Psoas muscle (tissue), 8 donors: ENCODE measurements at places on chromosomes 1 and 21. TPM values are rescaled to one million over a fixed set of nuclear protein-coding genes. Genes with fewer than 3 reads are reported as not detected.
A peak's percentile ranks its signal among the peaks of the same experiment; 100 is the strongest.

GRCh38 chr21:45950740-45951515, 30.6 kb upstream of the COL6A1 start:
- peaks cover 19% of the 10 kb centered on the region for H3K27me3 ChIP-seq
- H3K36me3 ChIP-seq, result no peaks in the 10 kb centered on the region
- no peaks in the 10 kb centered on the region for H3K4me1 ChIP-seq
- peak; percentile 51 for DNase-seq
- H3K4me3 ChIP-seq, result no peak overlapping the region

DNA sequence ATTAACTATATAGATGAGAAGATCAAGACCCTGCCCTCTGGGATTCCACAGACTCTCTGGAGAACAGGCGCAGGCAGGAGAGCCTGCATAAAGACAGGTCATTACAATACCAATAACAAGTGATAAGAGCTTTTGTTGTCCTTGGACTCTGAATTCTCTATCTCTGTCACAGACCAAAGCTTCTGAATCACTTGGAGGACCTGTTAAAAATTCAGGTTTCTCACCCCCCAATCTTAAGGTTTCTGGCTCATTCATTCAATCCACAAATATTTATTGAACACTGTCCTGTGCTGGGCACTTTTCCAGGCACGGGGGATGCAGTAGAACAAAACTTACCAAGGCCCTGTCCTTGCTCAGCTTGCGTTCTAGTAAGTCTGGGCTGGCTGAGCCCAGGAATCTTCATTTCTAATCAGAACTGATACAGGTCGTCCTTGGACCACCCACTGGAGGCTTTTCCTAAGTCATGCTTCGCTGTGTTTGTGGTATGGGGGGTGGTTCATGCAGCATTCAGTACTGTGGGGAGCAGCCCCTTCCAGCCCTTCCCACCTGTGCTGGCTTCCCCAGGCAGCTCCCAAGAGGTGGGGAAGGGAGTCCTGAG, 1.4 kb downstream of the EFNA4 start:
- no peak overlapping the region for H3K27ac ChIP-seq
- no peaks in the 10 kb centered on the region for H3K36me3 ChIP-seq
- no peak overlapping the region for H3K4me3 ChIP-seq
- peaks cover 19% of the 10 kb centered on the region for H3K4me1 ChIP-seq

- DNase-seq, result no peak
- no peaks in the 10 kb centered on the region for H3K36me3 ChIP-seq
- no peak overlapping the region for H3K27ac ChIP-seq
- H3K4me3 ChIP-seq, result no peak overlapping the region
- no peaks in the 10 kb centered on the region for H3K4me1 ChIP-seq
Observed at GRCh38 chr1:174116042-174116441, 43.3 kb upstream of the RABGAP1L start.

GRCh38 chr1:85444381-85444780, 20.6 kb downstream of the DDAH1 start:
- H3K4me1 ChIP-seq, result peaks cover 12% of the 10 kb centered on the region
- no peaks in the 10 kb centered on the region for H3K27me3 ChIP-seq
- DNase-seq, result no peak
- H3K36me3 ChIP-seq, result no peaks in the 10 kb centered on the region

DNA sequence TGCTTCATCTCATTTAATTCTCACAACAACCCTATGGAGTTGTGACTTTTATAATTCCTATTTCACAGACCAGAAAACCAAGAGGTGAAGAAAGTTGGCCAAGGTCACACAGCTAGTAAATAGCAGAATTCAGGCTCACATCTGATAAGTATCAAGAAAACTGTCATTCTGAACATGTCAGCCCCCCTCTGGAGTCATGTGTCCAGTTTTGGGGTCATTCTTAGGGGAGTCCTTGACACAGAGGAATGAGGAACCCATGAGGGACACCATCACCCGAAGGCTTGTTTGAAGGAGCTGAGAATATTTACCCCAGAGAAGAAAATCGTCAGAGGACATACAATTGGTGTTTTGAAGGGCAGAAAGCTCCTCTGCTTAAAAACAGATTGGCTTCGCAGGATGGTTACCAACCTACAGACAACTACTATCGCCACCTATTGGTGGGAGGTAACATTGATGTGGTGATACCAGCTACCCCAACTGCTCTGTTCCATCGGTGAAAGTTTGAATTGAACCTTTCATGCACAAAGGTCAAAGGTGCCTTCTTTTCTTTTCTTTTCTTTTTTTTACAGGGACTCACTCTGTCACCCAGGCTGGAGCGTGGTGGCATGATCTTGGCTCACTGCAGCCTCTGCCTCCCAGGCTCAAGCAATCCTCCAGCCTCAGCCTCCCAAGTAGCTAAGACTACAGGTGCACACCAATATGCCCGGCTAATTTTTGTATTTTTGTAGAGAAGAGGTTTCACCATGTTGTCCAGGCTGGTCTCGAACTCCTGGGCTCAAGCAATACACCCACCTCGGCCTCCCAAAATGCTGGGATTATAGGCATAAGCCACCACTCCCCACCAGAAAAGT, 31.3 kb downstream of the NCMAP start:
- H3K27ac ChIP-seq, result no peak overlapping the region
- no peaks in the 10 kb centered on the region for H3K36me3 ChIP-seq
- no peak for DNase-seq
- H3K4me3 ChIP-seq, result no peak overlapping the region
- H3K4me1 ChIP-seq, result no peaks in the 10 kb centered on the region

- H3K27me3 ChIP-seq, result no peaks in the 10 kb centered on the region
- no peak overlapping the region for H3K4me3 ChIP-seq
- H3K36me3 ChIP-seq, result no peaks in the 10 kb centered on the region
Observed at GRCh38 chr1:80054129-80054528, 1047.6 kb upstream of the ADGRL4 start.

Gene CYP2J2
- 3.5 TPM for total RNA-seq

Gene OPTC
- total RNA-seq, result not detected

DNA sequence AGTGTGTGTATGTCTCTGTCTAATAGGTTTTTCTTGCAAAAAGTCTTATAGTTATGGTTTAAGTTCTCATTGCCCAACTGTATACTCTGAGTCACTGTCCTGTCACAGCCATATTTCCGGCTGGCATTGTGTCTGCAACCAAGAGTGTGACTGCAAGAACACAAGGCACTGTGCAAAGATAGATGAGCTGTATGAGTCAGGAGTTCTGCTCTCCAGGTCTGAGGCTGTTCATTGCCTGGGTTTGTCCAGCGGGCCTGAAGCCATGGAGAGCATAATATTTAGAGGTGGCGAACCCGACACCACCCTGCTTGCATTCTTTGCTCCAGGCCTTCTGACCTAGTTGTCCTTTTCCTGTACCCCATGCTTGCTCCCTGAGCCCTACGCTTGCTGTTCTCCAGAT, 50.9 kb upstream of the CNIH3 start:
- H3K27ac ChIP-seq, result peak overlapping the region; percentile 85
- DNase-seq, result peak; percentile 83
- H3K27me3 ChIP-seq, result no peaks in the 10 kb centered on the region
- peaks cover 24% of the 10 kb centered on the region for H3K4me1 ChIP-seq

DNA sequence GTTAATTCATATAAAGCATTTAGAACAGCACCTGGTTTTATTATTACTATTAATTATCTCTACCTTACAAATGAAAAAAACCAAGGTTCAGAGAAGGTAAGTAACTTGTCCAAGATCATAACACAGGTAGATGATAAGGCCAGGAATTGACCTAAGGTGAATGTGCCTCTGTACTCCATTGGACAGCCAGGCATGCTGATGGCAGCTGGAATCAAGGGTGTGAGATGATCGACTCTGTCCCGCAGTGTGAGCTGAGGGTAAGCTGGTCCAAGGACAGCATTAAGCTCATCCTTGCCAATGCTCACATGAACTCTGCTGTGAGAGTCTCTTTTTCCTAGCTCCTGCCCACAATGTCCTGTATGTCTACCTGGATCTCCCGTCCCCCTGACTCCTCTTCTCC, 58.4 kb downstream of the DMAP1 start:
- no peak for DNase-seq
- H3K27me3 ChIP-seq, result no peaks in the 10 kb centered on the region
- no peaks in the 10 kb centered on the region for H3K36me3 ChIP-seq
- H3K27ac ChIP-seq, result no peak overlapping the region
- no peak overlapping the region for H3K4me3 ChIP-seq

DNA sequence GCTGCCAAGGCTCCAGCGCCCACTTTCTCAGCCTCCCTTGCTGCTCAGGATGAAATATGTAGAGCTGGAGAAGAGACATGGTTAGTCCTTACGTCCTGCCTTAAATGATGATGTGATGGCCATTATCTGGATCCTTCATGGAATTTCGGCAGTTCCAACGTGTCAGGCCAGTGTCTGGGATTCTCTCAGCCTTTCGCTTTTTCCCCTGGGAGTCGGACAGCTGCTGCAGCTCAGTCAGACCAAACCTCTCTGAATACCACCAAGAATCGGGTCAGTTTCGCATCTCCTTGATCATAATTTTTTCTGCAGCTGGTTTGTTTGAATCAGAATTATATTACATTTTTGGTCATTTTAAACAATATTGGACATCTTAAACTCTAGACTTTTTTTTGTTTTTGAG, 22.3 kb upstream of the KLHDC8A start:
- H3K27me3 ChIP-seq, result peaks cover 3% of the 10 kb centered on the region
- no peak overlapping the region for H3K27ac ChIP-seq
- no peaks in the 10 kb centered on the region for H3K36me3 ChIP-seq
- no peak for DNase-seq

Gene ALG14
- total RNA-seq, result 1.8 TPM

Gene C1orf94
- total RNA-seq, result not detected

DNA sequence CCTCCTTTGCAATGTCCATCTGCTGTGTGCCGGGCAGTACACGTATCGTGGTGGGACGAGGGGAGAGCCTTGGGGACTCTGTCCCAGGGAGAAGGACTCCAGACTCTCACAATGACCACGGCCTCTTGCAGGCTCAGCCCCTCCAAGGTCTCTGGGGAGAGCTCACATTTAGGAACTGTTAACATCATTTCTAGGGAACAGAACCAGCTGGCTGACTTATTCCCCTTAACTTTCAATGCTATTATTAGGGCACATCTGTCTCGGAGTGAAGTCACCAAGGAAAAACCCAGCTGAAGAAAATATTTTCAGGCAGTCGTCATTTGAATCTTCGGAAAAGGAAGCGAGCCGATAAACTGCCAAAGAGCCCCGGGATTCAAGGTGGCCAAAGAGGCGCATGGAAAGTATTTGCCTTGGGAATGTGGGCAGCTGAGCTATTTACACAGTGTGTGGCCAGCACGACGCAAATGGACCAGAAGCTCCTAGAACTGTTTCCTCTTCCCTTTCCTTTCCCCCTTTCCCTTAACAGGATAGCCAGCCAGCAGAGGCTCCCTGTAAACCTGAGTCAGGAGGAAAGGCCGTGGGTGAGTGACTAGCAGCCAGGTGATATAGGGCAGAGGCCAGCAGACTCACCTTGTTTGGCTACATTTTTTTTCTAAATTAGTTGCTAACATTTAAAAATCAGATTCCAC, 74.5 kb downstream of the ITPKB start:
- H3K4me1 ChIP-seq, result peaks cover 85% of the 10 kb centered on the region
- H3K4me3 ChIP-seq, result peak overlapping the region; percentile 28
- H3K27ac ChIP-seq, result peak overlapping the region; percentile 77
- no peaks in the 10 kb centered on the region for H3K27me3 ChIP-seq
- DNase-seq, result peak; percentile 51

DNA sequence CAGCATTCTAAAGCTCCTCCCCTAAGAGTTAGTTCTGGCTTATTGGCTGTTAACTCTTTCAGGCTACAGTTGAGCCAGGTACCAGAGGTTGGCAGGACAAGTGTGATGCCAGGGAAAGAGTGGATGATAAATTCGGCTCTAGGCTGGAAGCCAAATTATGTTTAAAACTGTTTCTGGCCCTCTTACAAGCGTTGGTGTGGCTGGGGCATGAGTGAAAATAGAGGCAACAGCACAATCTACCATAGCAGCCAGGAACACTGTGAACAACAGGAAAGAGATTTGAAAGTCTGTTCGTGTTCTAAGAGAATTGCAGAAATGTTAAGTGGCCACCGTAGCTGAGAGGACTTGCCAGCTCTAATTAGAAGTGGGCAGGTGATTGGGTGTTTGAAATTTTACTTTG, 84.2 kb downstream of the CDC7 start:
- H3K36me3 ChIP-seq, result no peaks in the 10 kb centered on the region
- H3K4me1 ChIP-seq, result no peaks in the 10 kb centered on the region
- no peak for DNase-seq
- H3K4me3 ChIP-seq, result no peak overlapping the region

GRCh38 chr1:154741741-154742495, 128.2 kb downstream of the KCNN3 start:
- H3K4me1 ChIP-seq, result peaks cover 35% of the 10 kb centered on the region
- peak overlapping the region; percentile 31 for H3K4me3 ChIP-seq
- H3K27ac ChIP-seq, result peak overlapping the region; percentile 86
- DNase-seq, result no peak
- H3K36me3 ChIP-seq, result peaks cover under 1% of the 10 kb centered on the region
- no peaks in the 10 kb centered on the region for H3K27me3 ChIP-seq
